HCEC 1CT (cell line): ENCODE measurements at places on chromosomes 6 and 20.

- DNase-seq: no peak
Measured at GRCh38 chr6:136059308-136059707, 190.8 kb downstream of the MTFR2 start.

GRCh38 chr6:47655719-47656595 lies 42.4 kb upstream of the ADGRF4 start:
- DNase-seq: peak; percentile 19

DNA sequence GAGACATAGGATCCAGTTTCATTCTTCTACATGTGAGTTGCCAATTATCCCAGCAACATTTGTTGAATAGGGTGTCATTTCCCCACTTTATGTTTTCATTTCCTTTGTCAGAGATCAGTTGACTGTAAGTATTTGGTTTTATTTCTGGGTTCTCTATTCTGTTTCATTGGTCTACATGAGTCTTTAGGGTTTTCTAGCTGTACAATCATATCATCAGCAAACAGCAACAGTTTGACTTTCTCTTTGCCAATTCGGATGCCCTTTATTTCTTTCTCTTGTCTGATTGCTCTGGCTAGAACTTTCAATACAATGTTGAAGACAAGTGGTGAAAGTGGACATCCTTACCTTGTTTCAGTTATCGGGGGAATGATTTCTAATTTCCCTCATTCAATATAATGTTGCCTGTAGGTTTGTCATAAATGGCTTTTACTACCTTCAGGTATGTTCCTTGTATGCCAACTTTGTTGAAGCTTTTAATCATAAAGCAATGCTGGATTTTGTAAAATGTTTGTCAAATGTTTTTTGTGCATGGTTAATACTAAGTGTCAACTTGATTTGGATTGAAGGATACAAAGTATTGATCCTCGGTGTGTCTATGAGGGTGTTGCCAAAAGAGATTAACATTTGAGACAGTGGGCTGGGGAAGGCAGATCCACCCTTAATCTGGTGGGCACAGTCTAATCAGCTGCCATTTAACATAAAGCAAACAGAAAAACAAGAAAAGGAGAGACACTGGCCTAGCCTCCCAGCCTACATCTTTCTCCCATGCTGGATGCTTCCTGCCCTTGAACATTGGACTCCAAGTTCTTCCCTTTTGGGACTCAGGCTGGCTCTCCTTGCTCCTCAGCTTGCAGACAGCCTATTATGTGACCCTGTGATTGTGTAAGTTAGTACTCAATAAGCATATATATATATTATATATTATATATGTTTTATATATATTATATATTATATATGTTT lies 23.3 kb downstream of the MICA start:
- DNase-seq: no peak

GRCh38 chr6:31958741-31959739 lies at the start of the genes NELFE and SKIC2:
NELFE (minus strand) TSS chr6:31958971; CDS start chr6:31958446, 525 bp downstream.
SKIC2 (plus strand) TSS chr6:31959175; CDS start chr6:31959193, 18 bp downstream.
- DNase-seq: peak; percentile 99

DNA sequence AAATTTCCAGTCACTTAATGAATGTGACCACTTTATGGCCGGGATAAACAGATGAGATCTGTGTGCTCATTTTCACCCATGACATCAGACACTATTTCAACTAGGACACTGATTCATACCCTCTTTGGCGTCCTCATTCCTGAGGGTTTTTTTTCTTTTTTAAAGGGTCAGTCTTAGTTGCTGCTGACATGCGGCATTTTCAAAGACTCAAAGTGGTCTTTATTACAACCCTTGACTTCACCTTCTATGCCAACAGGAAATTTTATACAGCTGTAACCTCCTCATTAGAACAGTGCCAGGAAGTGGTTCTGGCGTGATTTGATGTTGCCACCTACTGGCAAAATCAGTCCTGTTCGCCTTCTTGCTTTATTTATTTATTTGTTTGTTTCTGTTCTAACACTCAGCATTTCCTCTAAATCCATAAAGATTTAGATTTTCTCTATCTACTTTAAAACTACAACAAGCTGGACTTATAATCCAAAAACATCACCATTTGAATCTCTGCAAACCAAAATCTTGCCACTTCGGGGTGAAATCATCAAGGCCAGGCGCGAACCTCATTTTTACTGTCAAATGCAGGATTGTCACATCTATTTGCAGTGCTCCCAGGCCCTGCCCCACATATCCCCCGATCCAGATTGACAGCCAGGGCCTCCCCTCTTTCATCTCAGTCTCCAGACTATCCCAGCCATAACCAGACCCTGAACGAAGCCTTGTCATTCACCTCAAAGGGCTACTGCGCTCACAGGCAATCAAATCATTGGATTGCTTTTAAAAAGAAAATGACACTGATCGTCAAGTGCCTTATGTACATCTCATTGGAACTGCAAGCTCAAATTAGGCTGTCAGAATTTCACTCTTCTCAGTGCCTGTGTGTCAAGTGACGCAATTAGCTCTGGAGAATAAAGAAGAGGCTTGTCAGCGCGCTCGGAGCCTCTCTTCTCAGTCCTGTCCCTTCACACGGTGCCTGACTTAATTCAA lies 77.5 kb downstream of the C6orf118 start:
- DNase-seq: peak; percentile 24

DNA sequence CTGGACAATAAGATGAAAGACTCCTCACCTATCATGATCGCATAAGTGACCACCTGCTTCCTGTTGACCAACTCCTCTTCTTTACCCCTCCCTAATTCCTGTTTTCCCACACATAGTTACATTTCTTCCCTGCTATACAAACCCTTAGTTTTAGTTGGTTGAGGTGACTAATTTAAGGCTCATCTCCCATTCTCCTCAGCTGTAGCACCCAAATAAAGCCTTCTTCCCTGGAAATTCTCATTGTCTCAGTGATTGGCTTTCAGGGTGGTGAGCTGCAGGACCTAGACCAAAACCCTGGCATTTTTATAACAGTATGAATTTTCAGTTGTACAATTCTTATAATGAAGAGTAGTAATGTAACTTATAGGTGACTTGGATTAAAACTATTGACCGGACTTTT lies 2.1 kb downstream of the FKBP1C start:
- DNase-seq: no peak

GRCh38 chr6:5471637-5472398 lies 210.5 kb downstream of the FARS2 start:
- DNase-seq: no peak

- DNase-seq: no peak
Measured at GRCh38 chr6:8335896-8336295, 99.4 kb downstream of the SLC35B3 start.

GRCh38 chr6:152748843-152749242 lies 1.8 kb upstream of the VIP start:
- DNase-seq: peak; percentile 7

DNA sequence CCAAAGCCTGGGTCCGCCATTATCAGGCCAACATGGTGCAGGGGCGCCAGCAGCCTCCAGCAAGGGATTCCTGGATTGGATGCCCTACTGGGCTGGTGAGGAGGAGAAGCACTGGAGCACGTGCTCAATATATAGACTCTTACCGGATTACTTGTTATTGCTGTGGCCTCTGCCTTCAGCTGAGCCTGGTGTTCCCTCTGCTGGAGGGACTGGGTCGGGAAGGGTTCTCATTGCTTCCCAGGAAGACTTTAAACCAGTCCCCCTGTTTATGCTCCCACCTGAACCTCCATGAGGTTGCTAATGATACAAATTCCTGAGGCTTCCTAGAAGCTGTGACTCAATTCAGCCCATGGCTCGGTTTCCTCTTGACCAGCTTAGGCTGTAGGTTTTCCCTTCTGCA lies 186.7 kb upstream of the ARID1B start:
- DNase-seq: no peak

GRCh38 chr6:135382182-135382628 lies 115.3 kb downstream of the AHI1 start:
- DNase-seq: no peak

DNA sequence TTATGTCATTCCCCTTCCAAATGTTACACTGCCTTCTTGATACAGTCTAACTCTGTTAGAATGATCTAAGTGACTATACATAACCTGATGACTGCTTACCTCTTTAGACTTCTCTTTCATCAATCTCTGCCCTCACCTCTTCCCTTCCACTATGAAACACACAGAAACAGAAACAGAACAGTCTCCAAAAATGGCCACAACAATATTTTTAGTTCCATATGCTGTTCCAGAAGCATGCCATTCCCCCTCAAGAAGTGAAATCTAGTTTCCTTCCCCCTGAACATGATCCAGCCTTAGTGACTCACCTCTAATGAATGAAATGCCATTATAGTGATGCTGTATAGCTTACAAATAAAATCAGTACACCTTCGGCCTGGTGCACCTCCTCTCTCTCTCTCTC lies 229.3 kb upstream of the TENT5A start:
- peak; percentile 80 for DNase-seq

DNA sequence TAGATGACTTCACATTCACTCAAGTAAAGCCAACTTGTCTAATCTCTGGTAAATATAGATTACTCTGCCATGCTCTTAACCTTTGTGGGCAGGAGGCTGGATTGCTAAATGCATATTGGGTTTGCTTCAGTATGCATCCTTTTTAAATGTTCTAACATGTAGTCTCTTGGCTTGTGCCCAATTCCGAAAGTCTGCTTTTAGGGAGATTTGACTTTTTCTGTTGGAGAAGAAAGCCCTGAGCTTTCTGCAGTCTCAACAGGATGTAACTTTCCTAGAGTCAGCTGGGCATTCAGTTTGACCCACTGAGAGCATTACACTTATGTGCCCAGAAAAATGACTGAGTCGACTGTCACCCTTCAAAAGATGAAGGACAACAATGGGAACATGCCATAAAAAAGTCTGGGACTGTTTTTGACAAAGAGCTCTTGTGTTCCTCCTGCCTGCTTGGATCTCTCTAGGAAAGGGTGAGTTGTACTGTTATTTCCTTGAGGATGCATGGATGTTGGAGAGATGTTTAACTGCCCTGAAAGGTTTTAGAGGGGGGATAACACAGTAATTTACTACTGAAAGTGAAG lies 299.4 kb downstream of the ZFAND3 start:
- DNase-seq: no peak

GRCh38 chr20:5092765-5093339 lies 26.9 kb downstream of the PCNA start:
- no peak for DNase-seq

DNA sequence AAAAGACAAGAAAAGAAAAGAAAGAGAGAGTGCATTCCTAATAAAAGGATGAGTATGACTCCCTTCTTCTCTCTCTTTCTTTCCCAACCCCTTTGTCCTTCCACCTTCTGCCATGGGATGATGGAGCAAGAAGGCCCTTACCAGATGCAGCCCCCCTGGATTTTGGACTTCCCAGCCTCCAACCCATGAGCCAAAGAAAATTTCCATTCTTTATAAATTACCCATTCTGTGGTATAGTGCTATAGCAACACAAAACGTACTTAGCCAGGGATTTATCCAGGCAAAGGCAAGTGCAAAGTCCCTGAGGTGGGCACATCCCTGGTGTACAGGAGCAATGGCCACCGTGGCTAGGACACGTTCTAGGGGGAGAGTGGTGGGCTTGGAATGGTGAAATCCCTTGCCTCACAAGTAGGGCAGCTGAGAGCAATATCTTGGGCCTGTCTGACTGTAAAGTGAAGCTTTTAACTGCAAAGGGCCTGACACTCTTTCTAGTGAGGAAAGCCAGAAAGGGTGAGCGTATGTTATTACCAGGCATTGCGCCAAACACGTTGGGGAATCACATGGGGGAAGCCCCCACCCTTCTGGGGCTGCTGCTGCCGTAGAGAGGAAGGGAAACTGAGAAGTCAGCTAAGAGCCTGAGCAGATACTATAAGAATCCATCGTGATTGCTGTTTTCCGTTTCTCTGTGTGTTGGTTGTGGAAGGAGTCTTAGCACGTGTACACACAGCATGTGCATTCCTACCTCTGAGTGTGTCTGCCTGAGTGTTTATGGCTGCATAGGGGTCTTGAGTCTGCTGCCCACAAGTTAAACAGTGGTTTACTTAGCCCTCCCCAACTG lies 50.7 kb upstream of the SIRPA start:
- no peak for DNase-seq

GRCh38 chr20:54744097-54744496 lies 268.7 kb downstream of the DOK5 start:
- DNase-seq: no peak

DNA sequence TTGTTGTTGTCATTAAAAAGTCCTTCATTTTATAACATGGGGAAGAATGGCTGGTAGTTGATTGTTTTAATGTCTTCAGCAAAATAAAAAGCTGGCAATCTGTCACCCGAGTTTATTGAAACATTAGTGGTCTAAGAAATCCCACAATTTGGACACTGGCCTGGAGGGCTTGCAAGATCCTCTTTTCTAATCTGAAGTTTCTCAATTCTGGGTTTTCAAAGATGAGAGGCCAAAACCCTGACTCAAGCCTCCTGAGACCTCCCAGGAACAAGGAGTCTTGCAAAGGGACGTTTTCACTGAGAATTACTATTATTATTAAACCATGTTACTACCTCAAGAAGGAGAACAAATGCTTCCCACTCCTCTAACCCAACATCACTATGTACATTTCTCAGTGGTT lies 19.5 kb downstream of the MAP1LC3A start:
- DNase-seq: no peak

GRCh38 chr20:24770628-24771541 lies 178.2 kb upstream of the CST7 start:
- DNase-seq: no peak

DNA sequence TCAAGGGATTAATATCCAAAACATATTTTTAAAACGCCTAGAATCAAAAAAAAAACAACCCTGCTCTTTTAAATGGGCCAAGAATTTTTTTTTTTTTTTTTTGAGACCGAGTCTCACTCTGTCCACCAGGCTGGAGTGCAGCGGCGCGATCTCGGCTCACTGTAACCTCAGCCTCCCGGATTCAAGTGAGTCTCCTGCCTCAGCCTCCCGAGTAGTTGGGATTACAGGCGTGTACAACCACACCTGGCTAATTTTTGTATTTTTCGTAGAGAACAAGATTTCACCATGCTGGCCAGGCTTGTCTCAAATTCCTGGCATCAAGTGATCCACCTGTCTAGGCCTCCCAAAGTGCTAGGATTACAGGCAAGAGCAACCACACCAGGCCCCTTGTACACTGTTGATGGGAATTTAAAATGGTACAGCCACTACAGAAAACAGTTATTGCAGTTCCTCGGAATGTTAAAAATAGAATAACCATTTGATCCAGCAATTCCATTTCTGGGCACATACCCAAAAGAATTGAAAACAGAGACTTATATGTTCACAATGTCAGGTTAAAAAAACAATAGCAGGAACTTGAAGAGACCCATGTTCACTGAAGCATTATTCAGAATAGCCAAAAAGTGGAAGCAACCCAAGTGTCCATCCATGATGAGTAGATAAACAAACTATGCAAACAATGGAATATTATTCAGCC lies 3.1 kb upstream of the MYL9 start:
- DNase-seq: no peak

DNA sequence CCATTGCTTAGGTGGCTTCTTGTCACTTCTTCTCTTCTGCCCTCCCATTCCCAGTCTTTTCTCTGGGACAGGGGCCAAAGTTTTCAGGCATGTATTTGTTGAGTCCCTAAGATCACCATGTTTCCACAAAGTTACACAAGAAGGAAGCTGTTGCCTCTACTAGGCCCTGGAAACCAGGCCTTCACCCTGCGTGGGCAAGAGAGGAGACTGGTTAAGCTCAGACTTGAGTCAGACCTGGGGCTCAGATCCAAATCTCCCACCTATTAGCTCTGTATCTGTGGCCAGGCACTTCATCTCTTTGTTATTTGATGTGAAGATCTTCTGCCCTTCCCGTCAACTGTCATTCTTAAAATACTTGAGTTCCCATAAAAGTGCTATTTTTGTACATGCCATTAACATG lies 154.6 kb downstream of the SASH1 start:
- DNase-seq: no peak

- DNase-seq: no peak
Measured at GRCh38 chr20:63635431-63636141, 8.7 kb upstream of the GMEB2 start.
